Activated effector memory CD4-positive, alpha-beta T cell treated with Interleukin-2 at 50 U/mL for 16 hours (primary cell): ENCODE measurements at places on chromosomes 5 and 9.

DNA sequence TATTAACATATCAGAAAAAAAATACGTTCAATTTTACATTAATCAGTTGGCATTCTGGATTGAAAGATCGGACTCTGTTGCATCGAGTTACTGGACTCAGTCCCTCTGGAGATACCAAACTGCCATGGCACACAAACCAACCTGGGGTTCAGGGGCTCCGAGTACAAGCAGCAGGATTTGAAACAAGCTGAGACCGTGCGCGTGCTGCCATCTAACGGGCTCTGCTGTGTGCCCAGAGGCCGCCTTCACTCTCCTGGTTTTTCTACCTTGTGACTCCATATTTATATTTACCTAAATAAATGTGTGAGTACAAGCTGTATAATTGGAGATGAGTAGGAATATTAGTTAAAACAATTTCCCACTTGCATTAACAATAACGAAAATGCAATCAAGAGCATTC, 48.2 kb downstream of the ANXA1 start:
- no peak for DNase-seq

DNA sequence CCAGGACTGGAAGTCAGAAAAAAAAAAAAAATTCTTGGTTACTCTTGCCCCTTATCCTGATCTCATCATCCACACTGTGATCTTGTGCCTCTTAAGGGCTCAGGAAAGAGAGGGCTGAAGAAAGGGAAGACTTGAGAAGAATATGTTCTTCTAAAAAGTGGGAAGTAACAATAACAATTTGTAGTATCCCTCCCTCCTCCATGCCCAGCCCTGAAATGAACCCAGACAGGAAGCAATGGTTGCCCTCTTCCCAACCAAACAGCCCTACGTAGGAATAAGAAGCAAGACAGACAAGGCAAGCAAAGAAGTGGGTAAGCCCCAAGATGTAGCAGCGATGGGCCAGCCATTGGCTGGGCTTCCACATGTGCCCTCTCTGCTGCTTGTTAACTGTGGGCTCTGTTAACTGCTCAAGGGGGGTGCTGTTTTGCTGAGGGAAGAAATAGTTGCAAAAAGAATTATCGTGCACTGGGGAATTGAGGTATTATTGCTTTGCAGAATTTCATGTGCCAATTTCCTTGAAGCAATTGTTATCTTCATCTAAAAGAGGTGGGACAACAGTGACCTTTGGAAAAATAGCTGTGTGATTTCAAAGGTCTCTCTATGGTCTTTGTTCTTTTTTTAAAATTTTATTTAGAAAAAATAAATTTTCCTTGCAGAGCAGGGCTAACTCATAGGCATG, 146.6 kb upstream of the PCA3 start:
- no peak for DNase-seq

GRCh38 chr5:147893820-147894219, 12.5 kb downstream of the C5orf46 start:
- DNase-seq, result no peak

GRCh38 chr5:68565427-68565826, 349.9 kb downstream of the PIK3R1 start:
- DNase-seq, result no peak
